GDM1 (cell line): ENCODE measurements at places on chromosomes 11 and 22.

DNA sequence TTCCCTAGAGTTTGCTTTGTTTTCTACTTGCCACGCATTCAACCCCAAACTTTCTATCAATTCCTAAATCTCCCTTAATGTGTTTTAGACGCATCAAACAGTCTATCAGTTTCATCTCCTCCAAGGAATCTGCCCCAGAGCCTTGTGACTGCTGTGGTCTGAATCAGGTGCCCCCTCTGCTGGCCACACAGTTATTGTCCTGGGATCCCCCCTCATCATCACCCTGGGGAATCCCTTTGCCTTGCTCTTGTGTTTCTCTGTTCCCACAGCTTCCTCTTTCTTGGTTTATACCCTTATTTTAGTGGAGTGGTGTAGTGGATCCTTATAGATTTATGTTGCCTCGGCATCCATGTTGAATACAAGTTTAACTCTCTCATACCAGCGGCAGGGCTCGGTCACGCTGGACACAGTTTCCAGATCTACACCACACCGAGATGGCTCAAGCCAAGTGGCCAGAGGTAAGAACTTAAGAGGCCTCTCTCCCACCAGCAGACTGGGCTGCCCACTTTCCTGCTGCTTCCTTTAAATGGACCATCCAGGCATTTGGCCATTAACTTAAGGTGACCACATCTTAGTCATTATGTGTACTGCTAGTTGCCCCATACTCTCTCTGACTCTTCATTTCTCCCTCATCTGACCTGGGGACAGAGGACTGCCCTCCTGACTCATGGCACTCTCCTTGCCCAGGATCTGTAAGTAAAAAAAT lies 8.2 kb downstream of the UPB1 start:
- peak; percentile 77 for DNase-seq

GRCh38 chr11:8041576-8041975 lies 39.4 kb upstream of the TUB start:
- no peak for DNase-seq

GRCh38 chr22:47270463-47271135 lies 508.1 kb downstream of the TBC1D22A start:
- DNase-seq: no peak

- peak; percentile 57 for DNase-seq
Measured at GRCh38 chr11:111469200-111469599, 43.0 kb downstream of the BTG4 start.

GRCh38 chr11:129950101-129951091 lies 52.2 kb downstream of the PRDM10 start:
- DNase-seq: peak; percentile 84

GRCh38 chr11:44978961-44979331 lies 28.3 kb upstream of the TP53I11 start:
- DNase-seq: no peak

DNA sequence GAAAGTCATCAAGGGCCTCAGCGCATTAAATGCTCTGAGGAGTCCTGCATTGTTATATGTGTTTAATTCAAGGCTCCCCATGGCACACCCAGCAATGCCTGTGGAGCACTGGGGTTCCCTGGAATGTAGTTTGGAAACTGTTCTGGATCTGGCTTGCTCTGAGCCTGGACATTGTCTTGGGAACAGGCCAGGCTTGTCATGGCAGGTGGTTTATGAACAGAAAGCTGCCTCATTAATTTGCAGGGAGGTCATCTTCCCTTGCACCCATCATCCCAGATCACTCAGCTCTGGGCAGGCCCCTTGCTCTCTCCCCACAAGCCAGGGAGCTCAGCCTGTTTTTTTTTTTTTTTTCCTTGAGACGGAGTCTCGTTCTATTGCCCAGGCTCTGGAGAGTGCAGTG lies 32.9 kb downstream of the RPS6KA4 start:
- DNase-seq: no peak

DNA sequence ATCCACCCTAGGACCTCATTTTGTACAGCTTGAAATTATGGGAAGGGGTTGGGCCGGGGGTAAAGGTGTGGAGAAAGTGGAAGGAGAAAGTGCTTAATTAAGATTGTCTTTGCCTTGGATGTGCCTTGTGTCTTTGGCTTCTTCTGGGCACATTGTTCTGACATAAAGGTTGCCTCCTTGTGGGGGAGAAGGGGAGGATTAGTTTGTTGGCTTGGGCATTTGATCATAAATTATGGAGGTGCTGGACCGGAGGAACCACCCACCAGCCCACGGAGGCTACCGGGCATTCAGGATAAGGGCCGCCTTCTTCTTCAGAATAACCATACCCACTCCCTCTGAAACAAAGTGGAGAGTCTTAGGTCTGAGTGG lies 1.3 kb downstream of the PAFAH1B2 start:
- DNase-seq: no peak

GRCh38 chr22:48699511-48699910 lies 1128.2 kb downstream of the BRD1 start:
- no peak for DNase-seq

DNA sequence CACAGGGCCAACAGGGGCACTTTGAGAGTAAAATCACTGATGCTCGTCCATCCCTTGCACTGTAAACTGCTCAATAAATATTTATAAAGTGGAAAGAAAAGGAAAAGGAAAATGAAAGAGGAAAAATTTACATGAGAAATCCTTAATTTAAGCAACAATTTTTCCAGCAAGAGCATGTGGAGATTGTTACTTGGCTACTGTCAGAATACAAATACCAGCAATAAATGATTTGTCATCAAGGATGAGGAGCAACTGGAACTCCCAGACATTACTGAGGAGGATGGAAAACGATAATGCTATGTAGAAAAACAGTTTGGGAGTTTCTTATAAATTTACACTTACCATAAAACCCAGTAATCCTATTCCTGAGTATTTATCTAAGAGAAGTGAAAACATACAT lies 123.0 kb downstream of the SGSM3 start:
- no peak for DNase-seq

- no peak for DNase-seq
Measured at GRCh38 chr11:129866311-129866710, 29.1 kb downstream of the NFRKB start.

- DNase-seq: no peak
Measured at GRCh38 chr11:117282956-117283355, 8.2 kb upstream of the BACE1-AS start.

GRCh38 chr11:5736396-5736795 lies at the start of gene OR56B1:
TSS of gene OR56B1 (plus strand) at chr11:5736448. CDS start at chr11:5736517, 69 bp downstream.
- no peak for DNase-seq

- DNase-seq: no peak
Measured at GRCh38 chr11:2409126-2409525, 8.6 kb downstream of the TSSC4 start.

DNA sequence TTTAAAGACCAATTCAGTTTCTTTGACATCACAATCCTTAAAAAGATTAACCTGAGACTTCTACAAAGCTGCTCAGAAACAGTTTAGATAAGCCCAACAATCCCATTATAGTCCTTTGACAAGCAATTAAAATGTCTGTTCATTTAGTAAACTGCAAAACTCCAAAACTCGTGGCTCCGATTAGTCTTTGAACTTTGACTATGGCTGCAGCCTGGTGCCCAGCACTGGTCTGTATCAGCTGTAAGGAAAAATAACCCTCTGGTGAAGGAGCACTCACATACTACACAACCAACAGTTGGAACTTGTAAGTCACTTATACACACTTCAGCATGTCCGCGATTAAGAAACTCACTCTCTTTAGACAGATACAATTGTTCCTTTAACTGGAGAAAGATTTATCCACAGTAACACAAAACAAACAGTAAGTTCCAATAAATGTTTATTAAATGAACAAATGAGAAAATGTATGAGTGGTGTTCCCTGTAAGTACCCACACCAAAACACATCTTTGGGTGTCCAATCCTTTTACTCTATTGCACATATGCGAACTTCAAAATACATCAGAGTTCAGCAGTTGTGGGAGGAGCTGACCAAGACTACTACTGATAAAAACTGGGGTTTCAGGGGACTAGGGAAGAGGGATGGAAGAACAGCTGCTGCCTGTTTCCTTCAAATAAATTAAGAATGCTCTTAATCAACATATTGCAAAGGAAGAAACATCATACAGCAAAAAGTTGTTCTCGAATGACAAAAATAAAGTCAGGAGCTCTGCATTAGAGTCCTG lies 36.4 kb downstream of the PITPNB start:
- no peak for DNase-seq

DNA sequence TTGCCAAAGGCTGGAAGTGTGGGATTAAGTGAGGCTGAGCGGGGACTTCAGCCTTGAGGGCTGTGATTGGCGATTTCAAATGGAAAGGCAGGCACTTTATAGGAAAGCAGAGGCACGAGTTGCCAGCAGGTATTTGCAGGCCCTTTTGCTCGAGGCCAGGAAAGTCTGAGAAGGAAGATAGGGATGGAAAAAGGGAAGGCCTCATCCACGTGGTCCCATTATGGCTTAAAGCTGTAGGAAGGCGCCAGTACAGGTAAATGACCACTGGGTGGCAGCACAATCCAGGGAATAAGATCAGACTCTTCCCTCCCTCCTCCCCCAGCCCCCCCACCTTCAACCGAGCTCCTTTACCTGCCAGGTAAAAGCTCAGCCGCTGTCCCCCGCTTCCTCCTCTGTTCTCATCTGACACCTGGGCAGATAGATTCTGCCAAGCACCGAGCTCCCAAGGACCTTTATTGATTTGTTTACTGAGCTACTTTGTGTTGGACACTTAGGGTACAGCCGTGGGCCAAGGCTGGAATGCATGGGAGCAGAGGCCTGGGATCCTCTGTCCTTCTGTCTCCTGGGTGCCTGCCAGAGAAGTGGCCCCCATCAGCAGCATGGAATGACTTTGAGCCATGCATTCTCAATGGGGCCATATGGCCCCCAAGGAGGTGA lies 7.5 kb downstream of the P2RX3 start:
- peak; percentile 30 for DNase-seq

DNA sequence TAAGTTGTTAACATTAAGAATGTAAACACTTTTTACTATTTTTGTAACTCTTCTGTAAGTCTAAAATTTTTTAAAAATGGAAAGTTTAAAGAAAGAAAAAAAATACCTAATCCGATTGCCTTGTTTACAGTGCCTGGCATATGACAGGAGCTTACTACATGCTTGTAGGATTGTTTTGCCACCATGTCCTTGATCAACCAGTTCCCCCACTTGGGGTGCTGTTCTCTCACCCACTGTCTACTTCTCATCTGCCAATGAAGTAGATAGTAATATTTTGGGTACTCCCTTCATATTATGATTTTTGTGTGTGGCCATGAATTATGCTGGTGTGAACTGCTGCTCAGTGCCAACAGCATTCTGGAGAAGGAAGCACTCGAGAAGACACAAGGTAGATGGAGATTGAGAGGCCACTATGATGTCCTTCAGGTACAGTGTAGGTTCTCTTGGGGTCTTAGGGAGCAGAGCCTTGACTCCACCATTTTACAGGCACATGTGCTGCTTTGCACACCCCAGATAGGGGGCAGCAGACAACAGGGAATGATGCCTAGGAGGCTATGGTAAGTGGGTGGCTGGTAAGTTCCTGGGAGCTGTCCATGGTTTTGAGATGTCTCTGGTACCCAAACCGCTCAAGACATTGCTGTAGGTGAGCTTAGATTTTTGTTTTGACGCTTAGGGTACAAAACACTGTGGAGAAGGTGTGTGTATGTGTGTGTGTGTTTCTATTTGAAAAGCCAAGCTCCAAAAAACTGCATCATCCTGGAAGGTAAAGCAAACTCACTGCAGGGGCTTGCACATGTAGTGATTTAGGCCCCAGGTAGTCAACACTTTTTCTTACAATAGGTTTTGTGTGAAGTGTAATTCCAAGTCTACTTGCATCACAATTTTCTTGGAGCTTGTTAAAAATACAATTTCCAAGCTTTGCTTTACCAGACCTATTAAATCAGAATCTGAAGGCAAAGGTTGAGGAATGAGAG lies 494.5 kb upstream of the LARGE1 start:
- peak; percentile 69 for DNase-seq

DNA sequence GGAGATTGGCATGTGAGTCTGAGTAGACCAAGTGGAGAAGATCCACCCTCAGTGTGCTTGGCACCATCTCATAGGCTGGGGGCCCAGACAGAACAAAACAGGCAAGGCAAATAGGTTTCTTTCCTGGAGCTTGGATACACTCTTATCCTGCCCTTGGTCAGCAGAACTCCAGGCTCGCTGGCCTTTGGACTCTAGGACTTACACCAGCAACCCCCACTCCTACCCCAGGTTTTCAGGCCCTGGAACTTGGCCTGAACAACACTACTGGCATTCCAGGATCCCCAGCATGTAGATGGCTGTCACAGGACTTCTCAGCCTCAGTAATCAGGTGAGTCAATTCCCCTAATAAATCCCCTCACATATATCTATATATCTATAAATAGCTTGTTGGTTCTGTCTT lies 637.7 kb downstream of the OPCML start:
- no peak for DNase-seq

- no peak for DNase-seq
Measured at GRCh38 chr11:18457450-18457849, 1.8 kb downstream of the LDHAL6A start.

- no peak for DNase-seq
Measured at GRCh38 chr11:32003335-32003734, 87.5 kb upstream of the RCN1 start.

DNA sequence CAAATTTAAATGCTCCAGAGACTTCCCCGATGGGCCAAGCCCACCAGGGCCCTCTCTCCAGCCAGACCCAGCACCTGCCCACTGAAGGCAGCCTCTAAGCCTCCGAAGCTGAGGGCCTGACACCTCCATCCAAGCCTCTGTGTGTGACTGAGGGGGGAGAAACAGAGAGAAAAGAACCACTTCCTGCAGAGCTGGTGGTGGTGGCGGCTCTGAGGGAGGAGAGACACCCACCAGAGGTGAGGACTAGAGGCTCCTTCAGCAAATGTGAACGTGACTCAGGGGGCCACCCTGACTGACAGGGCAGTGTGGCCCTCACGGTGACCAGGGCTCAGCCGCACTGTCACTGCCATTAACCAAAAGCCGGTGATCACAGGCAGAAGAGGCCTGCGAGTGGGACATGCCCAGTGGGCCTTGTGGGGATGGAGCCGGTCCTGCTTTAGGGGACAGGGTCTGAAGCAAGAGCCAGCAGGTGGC lies 31.0 kb upstream of the CD5 start:
- no peak for DNase-seq

DNA sequence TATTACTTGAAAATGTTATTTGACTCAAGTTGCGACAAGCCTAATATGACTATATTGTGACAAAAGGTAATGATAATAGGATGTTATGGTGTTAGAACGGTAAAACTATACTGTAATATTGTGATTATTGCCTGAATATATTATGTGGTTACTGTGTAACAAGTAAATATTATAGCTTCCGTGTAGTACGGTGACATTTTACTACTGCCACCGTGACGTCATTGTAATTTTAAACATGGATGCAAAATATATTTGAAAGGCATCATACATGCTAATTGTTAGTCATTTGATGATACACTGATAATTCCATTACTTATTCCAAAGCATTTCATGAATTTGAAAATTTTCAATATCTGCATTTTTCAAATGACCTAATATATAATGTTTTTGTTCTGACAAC lies 2.5 kb downstream of the ELP4 start:
- no peak for DNase-seq

GRCh38 chr11:65184146-65184545 lies 2.4 kb downstream of the CAPN1 start:
- DNase-seq: no peak

- DNase-seq: no peak
Measured at GRCh38 chr22:31836010-31836409, 82.2 kb downstream of the DEPDC5 start.
